ENCODE measurements at places on chromosomes 4 and X.
A peak's percentile ranks its signal among the peaks of the same experiment; 100 is the strongest.

DNA sequence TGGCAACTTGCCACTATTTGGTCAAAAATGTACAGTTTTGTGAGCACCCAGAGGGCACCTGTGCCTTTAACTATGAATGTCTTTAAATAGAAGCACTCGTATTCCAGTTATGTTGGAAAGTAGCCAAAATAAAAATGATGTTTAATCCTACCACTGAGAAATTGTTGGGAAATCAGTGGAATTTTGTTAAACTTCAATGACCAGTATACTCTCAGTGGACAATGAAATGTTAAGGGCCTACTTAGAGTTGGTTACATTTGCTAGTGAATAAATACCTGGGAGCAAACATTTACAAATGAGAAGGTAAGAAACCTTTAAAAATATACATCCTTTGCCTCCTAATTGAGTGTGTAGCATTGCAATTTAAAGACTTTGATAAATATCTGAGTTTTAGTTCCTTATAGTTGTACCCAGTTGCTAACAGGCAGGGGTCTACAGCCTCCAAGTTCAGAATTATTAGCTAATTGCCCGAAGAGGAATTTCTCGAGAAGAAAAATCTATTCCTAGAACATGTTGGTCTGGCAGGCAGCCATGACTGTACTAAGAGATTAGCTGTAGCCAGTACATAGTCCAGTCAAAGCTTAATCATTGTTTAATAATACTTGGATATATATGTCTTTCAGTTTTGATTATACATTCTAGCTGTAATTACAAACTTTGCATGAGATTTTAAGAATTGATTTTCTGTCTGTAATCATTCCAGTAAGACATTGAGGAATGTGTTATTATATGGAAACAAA lies 93.2 kb downstream of the IL1RAPL2 start:
- DNase-seq = peak; percentile 32

DNA sequence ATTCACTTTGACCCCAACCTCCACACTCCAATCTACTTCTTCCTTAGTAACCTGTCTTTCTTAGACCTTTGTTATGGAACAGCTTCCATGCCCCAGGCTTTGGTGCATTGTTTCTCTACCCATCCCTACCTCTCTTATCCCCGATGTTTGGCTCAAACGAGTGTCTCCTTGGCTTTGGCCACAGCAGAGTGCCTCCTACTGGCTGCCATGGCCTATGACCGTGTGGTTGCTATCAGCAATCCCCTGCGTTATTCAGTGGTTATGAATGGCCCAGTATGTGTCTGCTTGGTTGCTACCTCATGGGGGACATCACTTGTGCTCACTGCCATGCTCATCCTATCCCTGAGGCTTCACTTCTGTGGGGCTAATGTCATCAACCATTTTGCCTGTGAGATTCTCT lies 344 bp downstream of the OR13H1 start:
- DNase-seq = no peak

- no peak for DNase-seq
Measured at GRCh38 chrX:12906046-12906761, at the start of gene TLR8. Gene TLR8, plus strand, starts transcription at chrX:12906620. Its CDS starts 87 bp downstream, at chrX:12906707.

GRCh38 chr4:24143741-24144140 lies 253.9 kb upstream of the PPARGC1A start:
- no peak for DNase-seq

DNA sequence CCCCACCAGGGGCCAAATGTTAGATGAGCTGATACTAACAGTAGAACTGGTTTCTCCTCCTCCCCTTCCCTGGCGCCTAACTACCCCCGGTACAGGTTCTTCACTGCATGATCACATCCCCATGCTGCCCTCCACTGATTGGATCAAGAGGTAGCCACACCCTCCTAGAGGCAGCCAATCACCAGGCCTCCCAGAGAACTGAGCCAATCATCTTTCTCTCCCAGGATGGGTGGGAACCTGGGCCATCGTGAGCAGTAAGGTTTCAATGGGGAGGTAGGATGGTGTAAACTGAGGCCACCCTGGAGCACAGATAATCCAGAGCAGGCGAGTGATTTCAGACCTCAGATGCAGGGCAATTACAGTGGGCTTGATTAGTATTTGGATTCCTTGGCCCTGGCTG lies 64.2 kb downstream of the PPP2R2C start:
- DNase-seq = no peak
